ENCODE measurements at places on chromosomes 1 and 21.

DNA sequence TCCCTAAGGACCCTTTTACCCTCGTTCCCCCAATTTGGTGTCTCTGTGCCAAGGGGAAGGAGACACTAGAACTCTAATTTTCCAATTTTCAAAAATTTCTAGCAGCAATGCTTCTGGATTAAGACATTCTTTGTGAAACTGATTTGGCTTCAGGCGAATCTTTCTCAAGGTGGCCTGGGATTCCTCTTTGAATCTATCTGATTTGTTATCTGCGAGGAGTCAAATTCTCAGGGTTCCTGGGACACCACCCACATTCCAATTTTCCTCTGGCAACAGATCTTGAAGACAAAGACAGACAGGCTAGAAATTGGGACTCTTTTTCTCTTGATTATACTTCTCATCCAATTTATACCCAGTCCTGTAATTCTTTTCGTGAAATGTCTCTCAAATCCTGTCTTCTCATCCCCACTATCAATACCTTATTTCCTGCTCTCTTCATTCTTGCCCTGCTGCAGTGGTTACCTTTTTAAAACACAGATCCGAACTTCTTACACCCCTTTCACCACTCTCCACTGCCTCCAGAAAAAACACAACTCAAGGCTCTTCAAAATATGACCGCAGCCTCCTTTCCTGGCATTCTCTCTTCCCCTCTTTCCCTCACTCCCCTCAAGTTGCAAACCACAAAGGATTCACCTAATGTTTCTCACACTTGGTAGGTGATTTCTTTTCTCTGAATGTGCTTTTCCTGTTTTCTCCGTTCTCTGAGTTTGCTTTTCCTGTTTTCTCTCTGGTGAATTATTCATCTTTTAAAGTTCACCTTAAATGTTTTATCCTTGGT lies 2.7 kb upstream of the MPZL1 start:
- DNase-seq, result no peak

GRCh38 chr1:209728466-209728865 lies 23.8 kb downstream of the HSD11B1 start:
- DNase-seq, result no peak

- no peak for DNase-seq
Observed at GRCh38 chr1:10724052-10724494, 72.4 kb downstream of the CASZ1 start.

- no peak for DNase-seq
Observed at GRCh38 chr1:61612602-61613001, 112.3 kb downstream of the TM2D1 start.

GRCh38 chr1:154886281-154887015 lies 16.4 kb upstream of the KCNN3 start:
- DNase-seq, result no peak

GRCh38 chr1:194067772-194068171 lies 881.4 kb upstream of the B3GALT2 start:
- no peak for DNase-seq

DNA sequence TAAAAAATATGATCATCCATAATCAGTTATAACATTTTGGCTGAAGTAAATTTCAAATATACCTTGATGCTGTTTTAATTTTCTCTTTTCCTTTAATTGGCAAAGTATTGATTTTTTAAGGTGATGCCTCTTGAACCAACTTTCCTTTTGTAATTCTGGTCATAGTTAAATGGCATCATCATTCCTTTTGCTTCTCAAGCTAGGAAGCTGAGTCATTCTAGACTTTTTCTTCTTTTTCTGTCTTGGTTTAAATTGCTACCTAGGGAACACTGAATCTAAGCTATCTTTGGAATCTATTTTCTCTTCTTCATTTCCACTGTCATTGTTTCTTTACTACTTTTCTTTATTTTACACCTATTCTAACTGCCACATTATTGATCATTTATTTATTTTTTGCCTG lies 162.7 kb downstream of the HMCN1 start:
- no peak for DNase-seq

DNA sequence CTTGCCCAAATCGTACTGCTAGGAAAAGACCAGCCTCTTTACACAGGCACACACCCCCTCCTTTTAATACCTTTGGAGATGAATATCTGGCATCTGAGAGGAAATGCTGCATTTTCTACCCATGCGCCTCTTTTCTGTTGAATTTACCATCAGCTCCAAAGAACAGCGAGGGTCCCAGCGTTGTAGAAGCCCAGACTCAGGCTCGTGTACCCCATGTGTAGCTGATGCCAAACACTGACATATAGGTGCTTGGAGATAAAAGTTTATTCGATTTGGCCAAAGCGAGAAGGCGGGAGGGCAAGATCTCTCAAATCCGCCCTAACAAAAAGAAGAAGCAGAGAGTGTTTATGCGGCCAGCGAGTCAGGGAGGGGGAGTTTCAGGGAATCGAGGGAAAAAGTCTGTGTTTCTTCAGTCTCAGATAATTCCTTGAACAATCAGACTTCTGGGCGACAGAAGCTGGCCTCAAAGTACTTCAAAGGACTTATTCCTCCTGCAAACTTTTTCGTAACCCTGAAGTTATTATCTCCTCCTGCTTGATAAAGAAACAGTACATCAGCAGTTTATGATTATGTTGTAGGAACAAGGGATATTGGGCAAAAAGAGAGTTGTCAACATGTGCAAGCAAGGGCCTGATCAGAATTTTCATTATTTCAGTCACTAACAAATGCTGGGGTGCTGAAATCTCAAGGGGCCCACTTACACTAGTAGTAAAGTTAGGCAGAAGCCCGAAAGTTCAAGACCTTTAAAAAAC lies 642 bp upstream of the CREG1 start:
- DNase-seq, result no peak

DNA sequence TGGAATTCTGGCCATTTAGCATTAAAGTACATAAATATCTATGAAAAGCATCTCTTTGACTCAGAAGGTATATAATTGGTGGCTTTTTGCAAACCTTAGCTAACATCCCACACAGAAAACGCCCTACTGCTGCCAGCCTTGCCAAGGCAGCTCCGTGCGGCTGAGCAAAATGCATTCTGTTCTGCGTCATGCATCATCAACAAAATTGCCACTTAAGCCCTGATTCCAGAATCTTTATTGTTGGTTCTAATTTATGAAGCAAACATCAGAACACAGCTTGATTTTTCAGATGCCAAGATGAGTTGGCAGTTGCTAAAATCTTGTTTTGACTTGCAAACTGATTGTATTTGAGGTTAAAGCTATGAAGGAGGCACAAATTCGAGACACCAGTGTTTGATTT lies 314.9 kb upstream of the DEPDC1 start:
- DNase-seq, result no peak

DNA sequence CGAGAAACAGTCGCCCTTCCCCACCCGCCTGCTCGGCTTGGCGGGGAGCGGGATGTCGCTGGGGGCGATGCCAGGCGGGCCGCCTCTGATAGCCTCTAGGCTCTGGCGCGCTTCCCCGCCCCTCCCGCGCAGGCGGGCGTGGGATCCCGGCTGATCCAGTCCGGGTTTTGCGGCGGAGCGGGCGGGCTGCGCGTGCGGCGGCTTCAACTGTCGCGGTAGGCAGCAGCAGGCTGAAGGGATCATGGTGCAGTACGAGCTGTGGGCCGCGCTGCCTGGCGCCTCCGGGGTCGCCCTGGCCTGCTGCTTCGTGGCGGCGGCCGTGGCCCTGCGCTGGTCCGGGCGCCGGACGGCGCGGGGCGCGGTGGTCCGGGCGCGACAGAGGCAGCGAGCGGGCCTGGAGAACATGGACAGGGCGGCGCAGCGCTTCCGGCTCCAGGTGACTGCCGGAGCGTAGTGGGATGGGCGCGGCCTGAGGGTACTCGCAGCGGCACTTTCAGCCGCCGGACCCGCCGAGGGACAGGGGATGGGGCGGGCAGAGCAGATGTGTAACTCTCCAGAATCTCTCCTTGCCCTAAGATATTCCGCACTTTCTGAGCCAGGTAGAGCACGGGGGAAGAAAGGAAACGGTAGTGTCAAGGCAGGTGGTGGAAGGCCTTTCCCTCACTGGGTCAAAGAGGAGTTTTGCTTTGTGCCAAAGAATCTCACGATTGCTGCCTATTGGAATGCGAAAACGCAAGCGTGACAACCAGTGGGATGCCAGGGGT lies at the start of gene FAAH:
TSS of gene FAAH (plus strand) at position 210 of the 764 bp plus-strand sequence. CDS start at position 242, 32 bp downstream.
- DNase-seq, result no peak

GRCh38 chr1:18535391-18536210 lies 54.9 kb downstream of the KLHDC7A start:
- DNase-seq, result no peak

GRCh38 chr1:51000160-51000559 lies 30.1 kb downstream of the CDKN2C start:
- no peak for DNase-seq

GRCh38 chr1:7501084-7501491 lies 270.0 kb upstream of the VAMP3 start:
- no peak for DNase-seq

GRCh38 chr1:153233448-153233847 lies 16.1 kb downstream of the PRR9 start:
- no peak for DNase-seq

DNA sequence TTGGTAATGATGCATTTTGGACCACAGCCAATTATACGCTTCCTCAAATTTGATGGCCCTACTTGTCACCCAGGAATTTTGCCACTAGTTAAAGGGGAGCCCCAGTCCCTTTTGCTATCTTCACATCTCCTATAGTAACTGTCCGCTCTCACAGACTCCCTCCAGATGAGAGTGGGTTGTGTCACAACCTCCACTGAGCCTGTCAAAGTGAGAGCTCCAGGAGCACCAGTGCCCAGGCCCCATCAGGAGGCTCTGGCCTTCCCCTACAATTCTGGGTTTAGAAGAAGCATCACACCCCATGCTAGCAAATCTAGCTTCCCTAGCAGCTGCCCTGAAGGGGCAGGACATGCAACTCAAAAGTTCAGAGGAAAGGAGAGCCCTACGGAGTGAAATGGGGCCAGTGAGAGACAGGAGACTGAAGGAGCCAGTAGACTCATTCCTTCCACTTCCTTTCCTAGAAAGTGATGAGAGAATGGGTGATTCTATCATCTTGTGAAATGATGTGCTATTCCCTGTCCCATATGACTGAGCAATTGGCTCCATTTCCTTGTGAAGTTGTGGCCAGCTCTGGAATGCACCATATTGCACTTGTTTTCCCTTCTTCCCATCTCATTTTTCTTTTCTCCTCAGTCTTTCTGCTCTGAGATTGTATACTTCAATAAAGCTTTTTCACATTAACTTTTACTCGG lies 541.3 kb downstream of the DPYD start:
- no peak for DNase-seq

GRCh38 chr1:226781937-226782609 lies 43.0 kb upstream of the ITPKB start:
- no peak for DNase-seq

DNA sequence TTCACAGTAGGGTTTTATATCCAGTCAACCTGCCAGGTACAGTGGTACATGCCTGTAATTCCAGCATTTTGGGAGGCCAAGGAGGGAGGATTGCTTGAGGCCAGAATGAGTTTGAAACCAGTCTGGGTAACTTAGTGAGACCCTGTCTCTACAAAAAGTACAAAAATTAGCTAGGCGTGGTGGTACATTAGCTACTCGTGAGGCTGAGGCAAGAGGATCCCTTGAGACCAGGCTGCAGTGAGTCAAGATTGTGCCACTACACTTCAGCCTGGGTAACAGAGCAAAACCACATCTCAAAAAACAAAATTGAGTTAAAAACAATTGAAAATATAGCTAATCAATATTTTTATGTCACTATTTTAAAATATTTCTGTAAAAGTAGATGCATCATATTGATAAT lies 33.2 kb downstream of the DDI2 start:
- DNase-seq, result no peak

DNA sequence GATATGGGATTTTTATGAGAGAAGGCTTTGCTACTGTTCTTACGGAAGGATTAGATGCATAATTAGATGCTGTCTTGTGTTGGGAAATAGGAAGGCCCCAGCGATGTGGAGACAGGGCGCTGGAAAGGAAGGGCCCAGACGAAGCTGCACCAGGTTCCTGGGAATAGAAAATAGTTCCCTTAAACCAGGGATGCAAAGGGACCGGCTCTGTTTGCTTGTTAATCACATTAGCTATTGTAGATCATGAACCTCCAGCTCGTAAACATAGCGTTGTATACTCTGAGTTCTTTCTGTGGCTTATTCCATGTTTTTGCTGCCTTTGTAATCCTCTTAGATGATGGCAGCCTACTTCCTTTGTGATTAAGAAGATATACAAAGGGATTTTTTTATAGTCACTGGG lies 79.8 kb upstream of the COX20 start:
- DNase-seq, result no peak

GRCh38 chr21:42317826-42318746 lies 2.9 kb upstream of the TFF3 start:
- no peak for DNase-seq

- no peak for DNase-seq
Observed at GRCh38 chr1:21514245-21514644, 5.0 kb downstream of the ALPL start.

DNA sequence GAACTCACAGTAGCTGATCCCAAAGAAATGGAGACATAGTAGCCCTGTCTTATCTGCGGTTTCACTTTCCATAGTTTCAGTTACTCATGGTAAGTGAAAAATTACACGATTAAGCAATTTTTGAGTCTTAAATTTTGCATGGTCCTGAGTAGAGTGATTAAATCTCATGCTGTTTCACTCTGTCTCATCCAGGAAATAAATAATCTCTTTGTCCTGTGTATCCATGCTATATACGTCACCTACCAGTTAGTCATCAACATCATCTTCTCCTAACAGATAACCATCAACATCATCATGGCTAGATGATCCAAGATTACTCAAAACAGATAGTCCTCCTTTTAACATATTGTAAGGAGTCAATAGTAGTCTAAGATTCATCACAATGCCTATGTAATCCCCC lies 1589.3 kb downstream of the BRINP3 start:
- DNase-seq, result no peak

- DNase-seq, result no peak
Observed at GRCh38 chr1:94316836-94317789, 79.7 kb upstream of the ARHGAP29 start.

- no peak for DNase-seq
Observed at GRCh38 chr1:173341307-173341706, 134.2 kb upstream of the TNFSF4 start.

DNA sequence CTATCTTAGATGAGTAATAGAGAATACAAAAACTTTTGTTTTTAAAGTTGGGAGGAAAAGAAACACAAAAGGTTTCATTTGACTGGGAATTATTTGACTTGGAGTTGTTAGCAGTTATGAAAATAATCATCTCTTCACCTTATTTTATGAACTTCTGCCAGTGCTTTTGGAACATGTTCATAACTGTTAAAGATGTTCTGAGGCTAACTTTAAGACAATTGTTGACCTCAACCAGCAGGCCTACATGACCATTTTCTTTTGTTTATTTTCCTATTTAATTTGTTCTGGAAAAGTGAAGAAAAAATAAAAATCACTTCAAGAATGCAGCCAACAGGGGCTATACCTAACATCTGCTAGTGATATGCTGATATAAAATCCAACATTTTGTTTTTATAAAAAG lies 37.4 kb downstream of the JAM2 start:
- no peak for DNase-seq

- DNase-seq, result no peak
Observed at GRCh38 chr1:1802871-1803270, 24.6 kb upstream of the NADK start.

- DNase-seq, result no peak
Observed at GRCh38 chr1:107434361-107434693, 293.5 kb downstream of the NTNG1 start.

- no peak for DNase-seq
Observed at GRCh38 chr1:201374364-201374763, 3.1 kb downstream of the TNNT2 start.

Data from stimulated activated CD8-positive, alpha-beta memory T cell treated with anti-CD3 and anti-CD28 coated beads, Interleukin-4, amount 100 ng/mL, for 1 hour (primary cell).